ENCODE measurements at places on chromosomes 16 and 17. TPM values are rescaled to one million over a fixed set of nuclear protein-coding genes. Genes with fewer than 3 reads are reported as not detected.

GRCh38 chr16:78142788-78143187 is 43.3 kb downstream of the WWOX start:
- DNase-seq: no peak

DNA sequence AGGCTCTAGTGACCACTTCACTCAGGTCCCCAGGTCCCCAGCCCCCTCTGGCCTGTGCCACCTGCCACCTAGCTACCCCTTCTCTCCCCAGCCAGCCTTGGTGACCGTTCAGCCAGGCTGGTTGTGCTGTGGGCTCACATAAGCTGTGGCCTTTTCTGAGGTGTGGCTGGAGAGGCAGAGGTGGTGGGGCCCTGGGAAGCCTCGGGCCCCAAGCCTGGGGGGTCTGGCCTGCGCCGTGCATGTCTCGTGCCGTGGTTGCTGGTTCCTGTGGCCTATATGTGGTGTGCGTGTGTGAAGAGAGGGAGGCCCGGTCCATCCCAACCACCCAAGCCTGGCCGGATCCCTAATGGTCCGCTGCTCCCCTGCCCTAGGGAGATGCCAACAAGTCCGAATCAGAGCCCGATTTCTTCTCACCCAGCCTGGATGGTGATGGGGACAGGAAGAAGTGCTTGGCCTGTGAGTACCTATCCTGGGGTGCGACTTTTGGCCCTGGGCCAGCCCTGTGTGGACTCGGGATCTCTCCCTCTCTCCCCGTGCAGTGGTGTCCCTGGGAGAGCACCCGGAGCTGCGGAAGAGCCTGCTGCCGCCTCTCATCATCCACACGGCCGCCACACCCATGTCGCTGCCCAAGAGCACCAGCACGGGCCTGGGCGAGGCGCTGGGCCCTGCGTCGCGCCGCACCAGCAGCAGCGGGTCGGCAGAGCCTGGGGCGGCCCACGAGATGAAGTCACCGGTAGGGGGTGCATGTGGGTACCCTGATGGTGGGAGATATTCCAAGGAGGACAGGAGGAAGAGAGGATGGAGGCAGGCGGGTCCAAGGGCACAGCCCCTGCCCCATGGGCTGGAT is 35.9 kb downstream of the CACNA1G start:
- DNase-seq: no peak

DNA sequence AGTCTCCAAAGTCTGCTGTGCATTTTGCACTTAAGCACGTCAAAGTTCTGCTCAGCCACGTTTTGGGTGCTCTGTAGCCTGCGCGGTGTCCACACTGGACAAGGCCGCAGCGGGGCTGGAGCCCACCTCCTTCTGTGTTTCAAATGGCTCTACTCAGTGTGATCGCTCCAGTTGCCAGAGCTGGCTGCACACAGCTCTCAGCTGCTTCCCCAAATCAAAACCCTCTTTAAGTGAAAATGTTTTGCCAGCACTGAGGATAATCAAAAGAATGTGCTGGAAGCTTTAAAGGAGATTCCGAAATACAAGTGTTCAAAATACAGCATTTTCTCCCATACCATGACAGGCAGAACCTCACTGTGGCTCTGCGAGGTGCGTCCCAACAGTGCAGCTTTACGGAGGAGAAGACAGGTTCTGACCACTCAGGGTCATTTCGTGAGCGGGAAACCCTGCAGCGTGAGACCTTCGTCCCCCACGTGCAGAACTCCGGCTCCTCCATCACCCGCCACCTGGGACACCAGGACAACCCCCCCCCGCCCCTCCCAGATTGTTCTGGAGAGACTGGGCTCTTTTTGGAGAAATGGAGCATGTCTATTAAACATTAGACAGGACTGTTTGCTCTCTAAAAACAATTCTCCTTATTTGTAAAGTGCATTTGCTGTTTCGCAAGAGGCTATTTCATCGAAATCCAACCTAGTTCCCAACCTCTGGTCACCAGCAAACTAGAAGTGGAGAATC is 16.6 kb downstream of the TBC1D16 start:
- DNase-seq: no peak

GRCh38 chr17:28398280-28398981 is 7.6 kb downstream of the SLC46A1 start:
- DNase-seq: no peak

DNA sequence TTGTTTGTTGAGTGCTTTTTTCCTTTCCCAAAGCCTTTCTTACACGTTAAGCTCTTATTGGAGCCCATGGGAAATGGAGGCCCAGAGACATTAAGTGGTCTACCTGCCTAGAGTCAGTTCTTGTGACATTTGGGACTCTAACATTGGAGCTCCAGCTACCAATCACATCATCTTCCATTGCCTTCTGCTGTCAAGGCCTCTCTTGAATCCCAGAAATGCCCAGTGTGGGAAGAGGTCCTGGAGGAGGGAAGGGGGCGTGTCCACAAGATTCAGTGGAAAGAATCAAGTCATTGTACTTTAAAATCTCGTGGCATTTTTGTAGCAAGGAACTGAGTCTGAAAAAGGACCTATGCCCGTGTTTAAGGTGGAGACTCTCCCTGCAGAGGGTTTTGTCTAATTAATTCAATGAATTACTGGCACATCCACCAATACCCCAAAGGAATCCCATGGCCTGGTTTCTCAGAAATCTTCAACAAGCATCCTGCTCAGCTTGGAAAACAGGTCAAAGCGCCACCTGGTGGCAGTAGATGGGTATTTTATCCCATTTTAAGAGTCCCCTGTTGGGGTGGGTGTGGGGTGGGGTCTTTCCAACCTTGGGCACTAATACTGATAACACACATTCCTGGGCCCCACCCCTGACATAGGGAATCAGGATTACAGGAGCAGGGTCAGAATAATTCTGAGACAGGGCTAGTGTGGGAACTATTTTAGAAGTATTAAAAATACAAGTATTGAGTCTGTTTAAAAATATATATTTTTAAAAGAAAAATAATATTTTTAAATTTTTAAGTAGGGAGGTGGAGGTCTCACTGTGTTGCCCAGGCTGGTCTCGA is 24.6 kb downstream of the GPT2 start:
- no peak for DNase-seq

DNA sequence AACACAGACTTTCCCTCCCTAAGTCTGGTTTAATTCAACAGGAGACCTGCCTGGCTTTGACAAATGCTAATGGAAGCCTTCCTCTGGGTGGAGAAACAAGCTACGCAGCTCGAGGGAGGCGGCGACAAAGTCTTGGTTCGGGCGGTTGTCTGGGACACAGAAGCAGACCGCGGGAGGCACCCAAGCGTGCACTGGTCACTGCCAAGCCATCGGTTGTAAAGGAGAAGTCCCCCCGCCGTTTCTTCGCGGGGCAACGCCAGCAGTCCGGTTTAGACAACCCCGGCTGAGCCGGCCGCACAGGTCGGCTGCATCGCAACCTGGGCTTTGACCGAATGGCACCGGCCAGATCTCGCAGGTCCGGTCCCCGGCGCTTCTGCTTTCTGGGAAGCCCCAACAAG is 586 bp downstream of the GLYR1 start:
- peak; percentile 22 for DNase-seq

- no peak for DNase-seq
Measured at GRCh38 chr16:86320237-86320595, 190.1 kb upstream of the FOXF1 start.

GRCh38 chr17:3835410-3836229 is 10.4 kb downstream of the NCBP3 start:
- no peak for DNase-seq

DNA sequence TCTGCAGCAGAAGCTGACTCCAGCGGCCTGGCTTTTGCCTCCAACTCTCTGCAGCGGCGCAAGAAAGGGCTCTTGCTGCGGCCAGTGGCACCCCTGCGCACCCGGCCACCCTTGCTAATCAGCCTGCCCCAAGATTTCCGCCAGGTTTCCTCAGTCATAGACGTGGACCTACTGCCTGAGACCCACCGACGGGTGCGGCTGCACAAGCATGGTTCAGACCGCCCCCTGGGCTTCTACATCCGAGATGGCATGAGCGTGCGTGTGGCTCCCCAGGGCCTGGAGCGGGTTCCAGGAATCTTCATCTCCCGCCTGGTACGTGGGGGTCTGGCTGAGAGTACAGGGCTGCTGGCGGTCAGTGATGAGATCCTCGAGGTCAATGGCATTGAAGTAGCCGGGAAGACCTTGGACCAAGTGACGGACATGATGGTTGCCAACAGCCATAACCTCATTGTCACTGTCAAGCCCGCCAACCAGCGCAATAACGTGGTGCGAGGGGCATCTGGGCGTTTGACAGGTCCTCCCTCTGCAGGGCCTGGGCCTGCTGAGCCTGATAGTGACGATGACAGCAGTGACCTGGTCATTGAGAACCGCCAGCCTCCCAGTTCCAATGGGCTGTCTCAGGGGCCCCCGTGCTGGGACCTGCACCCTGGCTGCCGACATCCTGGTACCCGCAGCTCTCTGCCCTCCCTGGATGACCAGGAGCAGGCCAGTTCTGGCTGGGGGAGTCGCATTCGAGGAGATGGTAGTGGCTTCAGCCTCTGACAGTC is 1.3 kb downstream of the PARD6A start:
- DNase-seq: no peak

GRCh38 chr17:19372011-19372370 is 6.3 kb upstream of the MAPK7 start:
- no peak for DNase-seq

- DNase-seq: no peak
Measured at GRCh38 chr16:49491106-49491670, 117.6 kb downstream of the C16orf78 start.

DNA sequence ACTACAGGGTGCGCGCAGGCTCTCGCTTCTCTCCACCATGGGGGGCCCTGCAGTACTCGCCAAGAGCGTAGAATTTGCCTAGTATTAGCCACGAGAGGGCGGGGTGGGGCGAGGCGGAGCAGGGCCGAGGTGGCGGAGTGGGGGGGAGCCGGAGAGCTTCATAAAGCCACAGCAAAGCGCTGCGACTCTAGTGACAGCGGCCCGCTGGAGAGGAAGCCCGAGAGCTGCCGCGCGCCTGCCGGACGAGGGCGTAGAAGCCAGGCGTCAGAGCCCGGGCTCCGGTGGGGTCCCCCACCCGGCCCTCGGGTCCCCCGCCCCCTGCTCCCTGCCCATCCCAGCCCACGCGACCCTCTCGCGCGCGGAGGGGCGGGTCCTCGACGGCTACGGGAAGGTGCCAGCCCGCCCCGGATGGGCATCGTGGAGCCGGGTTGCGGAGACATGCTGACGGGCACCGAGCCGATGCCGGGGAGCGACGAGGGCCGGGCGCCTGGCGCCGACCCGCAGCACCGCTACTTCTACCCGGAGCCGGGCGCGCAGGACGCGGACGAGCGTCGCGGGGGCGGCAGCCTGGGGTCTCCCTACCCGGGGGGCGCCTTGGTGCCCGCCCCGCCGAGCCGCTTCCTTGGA is at the start of gene TBX21:
Gene TBX21 (plus strand): TSS at position 190 of the 627 bp plus-strand sequence. CDS start 219 bp downstream, at position 409.
- DNase-seq: peak; percentile 61

DNA sequence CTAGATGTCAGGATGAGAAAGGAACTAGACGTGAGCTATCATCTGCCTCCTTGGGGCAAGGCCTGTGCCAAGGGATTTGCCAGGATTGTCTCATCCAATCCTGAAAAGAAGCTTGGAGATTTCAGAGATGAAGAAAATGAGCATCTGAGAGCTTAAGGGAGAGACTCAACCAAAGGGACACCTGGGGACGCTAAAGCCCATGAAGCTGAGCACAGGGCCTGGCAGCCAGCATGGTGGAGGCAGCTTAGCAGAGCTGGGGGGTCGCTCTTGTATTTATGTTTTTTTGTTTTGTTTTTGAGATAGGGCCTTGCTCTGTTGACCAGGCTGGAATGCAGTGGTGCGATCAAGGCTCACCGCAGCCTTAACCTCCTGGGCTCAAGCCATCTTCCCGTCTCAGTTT is 18.4 kb upstream of the GLIS2 start:
- no peak for DNase-seq

DNA sequence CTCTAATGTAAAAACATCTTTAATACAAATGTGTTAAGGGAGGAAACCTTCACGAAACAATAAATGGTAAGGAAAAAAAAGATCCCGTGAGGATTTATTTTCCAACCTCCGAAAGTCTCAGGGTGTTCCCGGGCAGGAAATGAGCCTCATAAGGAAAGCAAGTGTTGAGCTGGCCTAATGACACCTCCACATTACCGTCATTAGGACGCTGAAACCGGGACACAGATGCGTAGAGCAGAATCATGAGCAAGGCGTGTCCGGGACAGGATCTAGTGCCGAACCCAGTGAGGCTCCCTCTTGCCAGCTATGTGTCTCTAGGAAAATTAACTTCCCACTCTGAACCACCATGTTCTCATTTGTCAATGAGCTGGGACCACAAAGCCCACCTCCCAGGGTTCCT is 22.7 kb upstream of the CYTH1 start:
- DNase-seq: no peak

DNA sequence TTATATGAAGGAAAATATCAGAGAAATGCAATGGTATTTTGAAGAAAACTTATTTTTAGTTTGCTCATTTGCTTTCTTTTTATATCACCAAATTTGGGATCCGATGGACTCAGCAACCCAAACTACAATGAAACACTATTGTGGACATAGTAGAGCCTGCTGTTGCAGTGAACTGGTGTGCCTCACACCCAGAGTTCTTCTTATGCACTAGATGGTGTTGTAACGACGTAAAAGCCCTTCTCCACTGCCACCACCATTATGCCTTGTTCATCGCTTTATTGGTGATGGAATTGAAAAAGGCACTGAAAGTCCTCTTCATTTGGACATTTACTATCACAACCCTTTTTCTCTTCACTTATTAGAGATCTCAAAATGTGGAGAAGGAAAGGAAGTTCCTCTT is 381.3 kb downstream of the CDH8 start:
- no peak for DNase-seq

DNA sequence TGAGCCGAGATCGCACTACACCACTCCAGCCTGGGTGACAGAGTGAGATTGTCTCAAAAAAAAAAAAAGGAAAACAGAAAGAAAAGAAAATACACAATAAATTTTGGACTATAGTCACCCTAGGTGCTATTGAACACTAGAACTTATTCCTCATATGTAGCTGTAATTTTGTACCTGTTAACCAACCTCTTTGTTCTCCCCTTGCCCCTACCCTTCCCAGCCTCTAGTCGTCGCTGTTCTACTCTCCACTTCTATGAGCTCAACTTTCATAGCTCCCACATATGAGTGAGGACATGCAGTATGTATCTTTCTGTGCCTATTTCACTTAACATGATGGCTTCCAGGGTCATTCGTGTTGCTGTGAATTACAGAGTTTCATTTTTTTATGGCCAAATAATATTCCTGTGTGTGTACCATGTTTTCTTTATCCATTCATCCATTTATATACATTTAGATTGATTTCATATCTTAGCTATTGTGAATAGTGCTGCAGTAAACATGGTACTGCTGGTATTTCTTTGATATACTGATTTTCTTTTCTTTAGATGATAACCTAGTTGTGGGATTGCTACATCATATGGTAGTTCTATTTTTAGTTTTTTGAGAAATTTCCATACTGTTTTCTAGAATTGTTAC is 28.3 kb downstream of the VPS35L start:
- peak; percentile 39 for DNase-seq

GRCh38 chr17:12831839-12832238 is 42.5 kb downstream of the ARHGAP44 start:
- no peak for DNase-seq

Gene WFDC1
- 2.6 TPM for polyA plus RNA-seq

Gene PABPN1L
- polyA plus RNA-seq: not detected

Gene ZNF423
- 27.8 TPM for polyA plus RNA-seq

Gene COL1A1
- 397 TPM for polyA plus RNA-seq

Gene MT4
- polyA plus RNA-seq: not detected

Gene ZNF624
- polyA plus RNA-seq: 12.1 TPM

Gene MT1F
- polyA plus RNA-seq: 57.5 TPM

All from left kidney (tissue), 8 donors.